ENCODE measurements at places on chromosomes 1 and 21.
A peak's percentile ranks its signal among the peaks of the same experiment; 100 is the strongest.

- DNase-seq, result peak; percentile 69
Measured at GRCh38 chr1:234613128-234613875, 3.3 kb upstream of the IRF2BP2 start.

DNA sequence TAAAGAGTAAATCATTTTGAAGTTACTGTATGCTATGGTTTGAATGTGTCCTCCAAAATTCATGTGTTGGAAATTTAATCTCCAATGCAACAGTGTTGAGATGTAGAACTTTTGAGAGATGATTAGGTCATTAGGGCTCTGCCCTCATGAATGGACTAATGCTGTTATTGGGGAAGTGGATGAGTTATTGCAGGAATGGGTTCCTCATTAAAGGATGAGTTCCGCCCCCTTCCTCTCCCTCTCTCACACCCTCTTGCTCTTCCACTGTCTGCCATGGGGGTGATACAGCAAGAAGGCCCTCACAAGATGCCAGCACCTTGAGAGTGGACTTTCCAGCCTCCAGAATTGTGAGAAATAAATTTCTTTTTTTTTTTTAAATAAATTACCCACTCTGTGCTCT is 97.6 kb downstream of the ATP1A1 start:
- DNase-seq, result no peak

DNA sequence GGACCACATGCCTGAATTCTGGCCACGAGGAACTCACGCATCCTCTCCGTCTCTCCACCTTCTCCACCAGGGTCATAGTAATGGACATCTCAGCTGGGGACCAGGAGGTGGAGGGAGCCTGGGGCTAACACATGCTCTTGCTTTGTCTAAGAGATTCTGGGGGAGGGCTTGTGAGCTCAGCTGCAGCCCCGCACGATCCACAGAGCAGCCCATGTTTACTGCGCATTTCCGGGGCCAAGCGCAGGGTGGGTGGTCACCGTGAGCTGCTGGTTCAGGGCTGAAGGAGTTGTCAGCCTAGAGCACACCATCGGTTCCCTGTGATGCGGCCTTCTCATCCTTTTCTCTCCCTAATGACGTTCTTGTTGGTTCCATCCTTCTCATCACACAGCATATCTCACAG is 7.5 kb upstream of the TFF2 start:
- DNase-seq, result no peak

DNA sequence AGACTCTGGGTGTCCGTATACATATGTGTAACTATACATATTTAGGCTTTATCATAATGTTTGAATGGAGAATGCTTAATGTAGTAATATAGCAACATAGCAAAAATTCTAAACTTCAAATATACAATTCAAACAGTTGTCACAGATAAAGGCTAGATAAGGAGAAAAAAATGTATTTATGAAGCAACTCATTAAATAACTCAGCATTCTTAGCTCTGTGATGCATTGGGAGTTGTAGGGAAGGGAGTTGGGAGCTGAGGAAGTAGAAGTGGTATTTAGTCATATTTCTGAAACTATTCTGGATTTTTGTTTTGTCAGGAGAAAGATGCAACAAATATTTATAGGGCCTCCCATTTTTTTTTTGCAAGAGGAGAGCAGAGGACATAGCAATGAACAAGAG is 197.8 kb downstream of the PBX1 start:
- no peak for DNase-seq

GRCh38 chr1:46517010-46517600 is 27.5 kb downstream of the DMBX1 start:
- peak; percentile 90 for DNase-seq

- DNase-seq, result no peak
Measured at GRCh38 chr1:11682287-11682771, 1.4 kb upstream of the MAD2L2 start.

- no peak for DNase-seq
Measured at GRCh38 chr1:213925531-213926182, 62.1 kb upstream of the PROX1 start.

GRCh38 chr1:100989306-100990077 is 36.1 kb downstream of the DPH5 start:
- DNase-seq, result peak; percentile 74

DNA sequence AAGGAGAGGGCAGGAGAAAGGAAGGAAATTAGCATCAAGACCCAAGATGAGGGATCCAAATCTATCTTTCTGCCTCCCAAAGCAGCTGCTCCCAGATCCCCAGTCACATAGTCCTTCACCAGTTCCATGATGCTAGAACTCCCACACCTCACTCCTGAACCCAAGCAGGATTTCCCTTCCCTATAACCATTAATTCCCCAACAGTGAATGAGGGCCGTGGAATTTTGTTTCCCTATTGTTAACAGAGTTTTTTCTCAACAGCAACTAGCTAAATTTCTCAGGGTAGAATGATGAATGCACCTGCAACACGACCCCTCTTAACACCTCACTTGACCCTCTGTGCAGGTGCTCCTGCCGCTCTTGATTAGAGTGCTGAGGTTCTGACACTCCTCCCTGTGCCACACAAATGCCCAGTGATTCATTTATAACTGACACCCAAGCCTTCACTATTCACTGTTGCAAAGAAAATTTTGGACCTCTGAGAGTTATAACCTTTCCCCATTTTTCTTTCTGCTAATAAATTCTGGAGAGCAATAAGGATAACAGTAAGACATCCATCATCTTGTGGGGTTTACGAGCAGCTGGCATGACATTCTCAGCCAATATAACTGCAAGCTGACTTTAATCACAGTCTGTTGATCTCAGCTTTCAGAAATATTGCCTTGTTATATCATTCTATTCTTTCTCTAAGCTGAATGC is 25.4 kb upstream of the NPL start:
- no peak for DNase-seq

- DNase-seq, result no peak
Measured at GRCh38 chr1:92123868-92124267, 43.7 kb downstream of the BTBD8 start.

GRCh38 chr1:199837321-199837720 is 190.2 kb upstream of the NR5A2 start:
- no peak for DNase-seq

GRCh38 chr1:228282329-228283042 is 74.6 kb downstream of the OBSCN start:
- DNase-seq, result peak; percentile 62

Measured in kidney tubule cell (primary cell).